ENCODE measurements at places on chromosomes 3 and 15.

GRCh38 chr15:49185473-49185872 lies 15.4 kb downstream of the GALK2 start:
- no peak for DNase-seq

GRCh38 chr3:55105647-55106046 lies 177.8 kb upstream of the LRTM1 start:
- no peak for DNase-seq

DNA sequence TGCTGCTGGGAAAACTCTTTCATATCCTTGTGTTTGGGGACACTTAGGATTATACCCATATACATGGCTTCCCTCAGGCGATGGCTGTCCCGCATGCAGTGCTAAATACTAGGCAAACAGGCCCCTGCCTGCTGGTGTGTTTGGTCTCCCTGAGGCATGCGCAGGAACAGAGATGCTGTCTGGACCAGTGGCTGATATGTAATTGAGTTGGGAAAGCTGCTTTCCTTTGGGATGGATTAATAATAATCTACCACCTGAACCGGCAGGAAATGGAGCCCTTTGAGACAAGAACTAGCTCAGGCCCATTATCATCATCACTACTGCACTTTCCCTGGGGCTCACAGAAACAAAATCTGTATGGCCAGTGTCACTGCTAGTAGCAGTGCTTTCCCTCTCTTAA lies 18.0 kb downstream of the ZDHHC3 start:
- DNase-seq: no peak

- no peak for DNase-seq
Measured at GRCh38 chr3:45191924-45192417, 34.1 kb downstream of the TMEM158 start.

GRCh38 chr15:27339138-27339537 lies 368.2 kb downstream of the GABRG3 start:
- no peak for DNase-seq

GRCh38 chr3:64443546-64444381 lies 218.5 kb upstream of the PRICKLE2 start:
- DNase-seq: no peak

GRCh38 chr3:102488331-102488730 lies 53.5 kb downstream of the ZPLD1 start:
- DNase-seq: no peak

DNA sequence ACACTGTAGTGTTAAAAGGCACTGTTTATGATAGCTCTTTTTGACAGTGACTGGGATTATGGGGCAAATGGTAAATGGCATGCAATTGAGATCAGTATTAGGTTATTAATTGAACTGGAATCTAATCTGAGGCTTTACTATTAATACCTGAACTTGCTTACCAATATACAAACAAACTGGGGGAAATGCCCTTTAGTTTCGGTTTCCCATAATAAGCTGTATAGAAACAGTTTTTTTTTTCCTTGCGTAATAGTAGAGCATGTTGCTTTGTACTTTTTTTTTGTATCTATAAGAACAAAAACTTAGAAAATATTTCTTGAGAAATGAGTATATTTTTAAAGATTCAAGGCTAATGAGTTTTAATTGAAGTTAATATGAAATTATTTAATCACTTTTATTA lies 95.0 kb downstream of the FNDC3B start:
- DNase-seq: no peak

DNA sequence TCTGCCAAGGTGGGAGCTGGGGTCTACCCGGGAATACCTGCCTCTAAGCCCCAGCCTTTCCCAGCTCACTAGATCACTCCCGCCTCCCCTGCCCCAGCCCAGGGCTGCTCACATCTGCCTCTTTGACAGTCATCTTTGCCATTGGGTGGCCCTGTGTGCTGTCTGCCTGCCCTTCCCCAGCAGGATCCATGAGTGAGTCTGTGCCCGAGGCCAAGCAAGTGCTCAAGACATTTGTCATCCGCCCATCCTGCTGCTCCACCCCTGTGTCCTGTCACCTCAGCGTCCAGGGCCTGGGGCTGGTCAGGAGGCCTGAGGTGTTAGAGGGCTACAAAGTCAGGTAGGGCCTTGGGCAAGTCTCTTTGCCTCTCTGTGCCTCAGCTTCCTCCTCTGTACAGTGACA lies 89.4 kb downstream of the LSM3 start:
- no peak for DNase-seq

DNA sequence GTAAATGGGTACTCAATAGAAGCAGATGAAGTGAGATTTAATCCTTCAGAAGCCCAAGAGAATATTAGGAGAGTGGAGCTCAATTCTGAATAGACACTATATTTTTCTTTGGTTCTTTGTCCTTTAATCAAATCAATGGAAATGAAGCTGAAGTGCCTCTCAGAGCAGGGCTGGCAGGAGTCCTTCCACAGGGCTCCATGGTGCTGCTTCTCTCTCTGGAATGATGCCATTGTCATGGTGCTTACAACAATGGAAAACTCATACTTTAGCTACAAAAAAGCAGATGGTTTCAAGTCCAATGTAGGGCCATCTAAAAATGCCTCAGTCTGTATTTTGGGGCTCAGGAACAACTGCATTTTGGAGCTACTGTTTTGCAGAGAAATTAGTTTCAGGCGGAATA lies 125.1 kb downstream of the SNRK start:
- no peak for DNase-seq

DNA sequence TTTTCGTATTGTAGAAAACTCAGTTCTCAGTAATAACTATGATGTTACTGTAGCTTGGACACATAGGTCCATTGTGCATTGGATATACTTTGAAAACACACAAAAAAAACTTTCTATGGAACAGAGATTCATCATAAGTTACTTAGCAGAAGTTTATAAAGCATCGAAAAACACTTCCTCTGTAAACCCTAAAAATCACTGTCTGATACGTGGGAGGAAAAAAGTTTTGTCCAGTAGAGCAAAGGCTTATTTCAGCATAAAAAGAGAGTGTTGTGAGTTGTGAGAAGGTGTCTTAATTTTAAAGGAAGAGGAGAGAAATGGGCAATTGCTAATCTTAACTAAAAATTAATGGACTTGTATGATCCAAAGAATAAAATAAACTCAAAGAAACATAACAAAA lies 64.8 kb downstream of the OSTN start:
- DNase-seq: no peak

DNA sequence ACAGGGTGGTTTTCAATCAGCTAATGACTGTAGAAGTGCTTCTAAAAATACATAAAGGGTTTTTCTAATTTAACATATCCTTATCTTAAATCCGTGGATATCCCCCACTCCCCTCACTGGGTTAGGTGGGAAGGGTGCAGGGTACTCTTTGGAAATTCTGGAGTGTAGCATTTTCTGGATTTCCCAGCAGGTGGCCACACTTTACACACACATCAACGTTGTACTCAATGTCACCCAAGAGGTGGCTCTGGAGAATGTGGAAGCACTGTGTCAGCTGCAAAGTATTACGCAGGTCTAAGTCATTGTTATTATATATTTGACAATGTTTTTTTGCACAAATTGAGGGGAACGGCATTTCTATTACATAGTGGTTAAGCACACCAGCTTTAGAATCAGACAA lies 168.8 kb downstream of the CHDH start:
- no peak for DNase-seq
